ENCODE measurements at places on chromosomes 11 and 22. TPM values are rescaled to one million over a fixed set of nuclear protein-coding genes. Genes with fewer than 3 reads are reported as not detected.

Gene POU2AF1
- 0.74 TPM for total RNA-seq

Gene POU2AF2
- 0.74 TPM for total RNA-seq

Gene P2RY6
- total RNA-seq = 3.5 TPM

Gene OR6M1
- total RNA-seq = not detected

Gene MMP27
- not detected for total RNA-seq
